ENCODE measurements at places on chromosomes 11 and 22. TPM values are rescaled to one million over a fixed set of nuclear protein-coding genes. Genes with fewer than 3 reads are reported as not detected.

GRCh38 chr11:128963744-128964325, 21.2 kb upstream of the TP53AIP1 start:
- no peaks in the 10 kb centered on the region for H3K27me3 ChIP-seq
- peaks cover 4% of the 10 kb centered on the region for H3K36me3 ChIP-seq
- H3K27ac ChIP-seq: no peak overlapping the region
- H3K4me1 ChIP-seq: peaks cover 6% of the 10 kb centered on the region
- peak; percentile 53 for DNase-seq

- peaks cover 4% of the 10 kb centered on the region for H3K4me1 ChIP-seq
- no peaks in the 10 kb centered on the region for H3K27me3 ChIP-seq
- H3K4me3 ChIP-seq: no peak overlapping the region
- no peaks in the 10 kb centered on the region for H3K36me3 ChIP-seq
These were observed 147.6 kb downstream of the MIAT start for GRCh38 chr22:26804911-26805539.

DNA sequence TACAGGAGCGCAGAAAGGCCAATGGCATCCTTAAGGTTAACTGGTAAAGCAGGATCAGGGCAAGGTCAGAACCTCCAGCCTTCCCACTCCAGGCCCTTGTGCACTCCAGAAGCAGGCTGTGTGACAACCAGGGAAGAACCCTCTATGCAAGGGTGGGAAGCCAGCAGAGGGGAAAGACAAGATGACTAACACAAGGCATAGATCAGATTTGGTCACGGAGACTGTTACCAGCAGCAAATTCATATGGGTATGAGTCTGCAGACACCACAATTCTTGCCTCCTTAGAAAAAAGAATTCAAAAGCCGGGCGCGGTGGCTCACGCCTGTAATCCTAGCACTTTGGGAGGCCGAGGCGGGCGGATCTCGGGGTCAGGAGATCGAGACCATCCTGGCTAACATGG, 39.8 kb upstream of the MTNR1B start:
- no peak overlapping the region for H3K27ac ChIP-seq
- H3K4me3 ChIP-seq: no peak overlapping the region
- no peaks in the 10 kb centered on the region for H3K4me1 ChIP-seq
- no peaks in the 10 kb centered on the region for H3K27me3 ChIP-seq
- H3K36me3 ChIP-seq: no peaks in the 10 kb centered on the region
- no peak for DNase-seq

Gene ROBO4
- 0.95 TPM for polyA plus RNA-seq

DNA sequence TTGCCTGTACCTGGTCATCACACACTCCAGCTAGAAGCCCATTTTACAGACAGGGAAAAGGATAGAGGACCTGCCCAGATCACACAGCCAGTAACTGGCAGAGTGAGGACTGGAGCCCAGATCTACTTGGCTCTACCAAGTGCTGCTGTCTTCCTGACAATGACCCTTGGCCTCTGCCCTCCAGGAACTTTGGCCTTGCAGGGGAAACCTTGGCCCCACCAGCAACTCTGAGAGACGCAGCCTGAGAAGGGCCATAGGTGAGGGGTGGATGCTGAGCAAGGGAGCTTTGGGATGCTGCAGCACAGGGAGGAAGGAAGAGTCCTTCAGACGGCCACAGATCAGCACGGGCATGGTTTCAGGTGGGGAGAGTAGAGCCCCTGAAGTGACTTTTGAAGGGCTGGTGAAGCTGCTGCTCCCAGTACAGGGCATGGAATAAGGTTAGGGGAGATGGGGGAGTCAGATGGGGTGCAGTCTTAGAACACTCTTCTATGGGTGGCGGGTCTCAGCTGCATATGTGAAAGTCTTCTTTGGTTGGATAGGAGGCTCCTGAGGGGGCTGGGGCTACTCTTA, 2.0 kb upstream of the CAPN5 start:
- no peaks in the 10 kb centered on the region for H3K36me3 ChIP-seq
- H3K27ac ChIP-seq: no peak overlapping the region
- DNase-seq: no peak
- H3K4me3 ChIP-seq: no peak overlapping the region
- peaks cover 27% of the 10 kb centered on the region for H3K4me1 ChIP-seq

Gene CELF1
- polyA plus RNA-seq: 47.5 TPM

Gene PLAAT5
- polyA plus RNA-seq: not detected

Gene CARNS1
- polyA plus RNA-seq: 0.15 TPM

DNA sequence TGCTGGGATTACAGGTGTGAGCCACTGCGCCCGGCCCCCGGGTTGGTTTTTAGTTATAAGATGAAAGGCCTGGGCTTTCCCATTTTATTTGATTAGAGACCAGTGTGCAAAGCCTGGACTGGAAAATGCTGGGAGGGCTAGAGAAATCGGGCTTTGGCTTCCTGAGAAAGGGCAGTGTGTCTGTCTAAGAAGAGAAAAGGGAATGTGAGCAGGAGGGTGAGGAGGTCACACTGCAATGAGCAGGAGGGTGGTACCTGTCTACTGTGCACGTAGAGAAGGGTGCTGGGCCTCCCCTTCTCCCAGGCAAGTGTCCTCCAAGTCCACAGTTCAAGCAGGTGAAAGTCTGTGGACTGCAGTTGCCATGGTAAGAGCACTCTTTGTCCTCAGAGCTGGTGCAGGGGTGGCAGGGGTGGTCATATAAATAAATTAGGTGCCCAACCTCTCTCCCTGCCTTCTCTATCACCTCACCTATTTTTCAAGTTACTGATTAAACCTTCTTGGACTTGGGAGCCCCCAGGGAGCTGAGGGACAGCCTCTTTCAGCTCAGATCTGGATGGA, 30.8 kb downstream of the SLC5A1 start:
- DNase-seq: no peak
- H3K4me3 ChIP-seq: no peak overlapping the region
- H3K36me3 ChIP-seq: no peaks in the 10 kb centered on the region
- no peak overlapping the region for H3K27ac ChIP-seq
- H3K27me3 ChIP-seq: peaks cover 6% of the 10 kb centered on the region

Gene NNMT
- polyA plus RNA-seq: 106 TPM

Gene SCT
- not detected for polyA plus RNA-seq

DNA sequence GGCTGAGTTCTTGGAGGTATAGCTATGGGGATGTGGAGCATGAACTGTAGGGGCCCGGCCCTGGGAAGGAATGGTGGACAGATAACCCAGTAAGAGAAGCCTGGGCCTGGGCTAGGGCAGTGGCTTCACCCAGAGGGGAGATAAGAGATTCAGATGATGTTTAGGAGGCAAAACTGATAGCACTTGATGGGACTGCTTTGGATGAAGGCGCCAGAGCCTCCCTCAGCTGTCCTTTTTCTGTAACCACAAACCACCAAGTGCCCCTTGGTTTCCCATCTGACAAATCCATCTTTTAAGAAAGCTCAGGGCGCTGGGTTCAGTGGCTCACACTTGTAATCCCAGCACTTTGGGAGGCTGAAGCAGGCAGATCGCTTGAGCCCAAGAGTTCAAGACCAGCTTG, 23.4 kb downstream of the RELT start:
- H3K27ac ChIP-seq: no peak overlapping the region
- H3K4me3 ChIP-seq: no peak overlapping the region
- no peaks in the 10 kb centered on the region for H3K4me1 ChIP-seq

GRCh38 chr22:17087498-17088131, 2.8 kb downstream of the IL17RA start:
- no peaks in the 10 kb centered on the region for H3K36me3 ChIP-seq
- H3K4me1 ChIP-seq: no peaks in the 10 kb centered on the region
- H3K27ac ChIP-seq: no peak overlapping the region
- DNase-seq: no peak
- H3K4me3 ChIP-seq: no peak overlapping the region

DNA sequence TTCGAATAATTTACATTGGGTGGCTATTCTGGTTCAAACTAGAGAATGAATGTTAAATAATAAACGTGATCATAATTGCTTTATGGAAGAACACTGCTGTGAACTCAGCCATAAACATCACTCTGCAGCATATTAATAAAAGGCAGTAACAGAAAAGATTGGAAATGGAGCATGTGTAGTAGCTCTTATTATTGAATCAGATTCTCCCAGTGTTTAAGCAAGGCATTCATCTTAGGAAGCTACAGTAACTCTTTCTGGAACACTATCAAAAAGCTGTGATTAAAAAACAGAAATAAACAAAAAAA, 34.7 kb downstream of the ELMOD1 start:
- no peak for DNase-seq
- H3K4me3 ChIP-seq: no peak overlapping the region
- H3K4me1 ChIP-seq: no peaks in the 10 kb centered on the region
- H3K27ac ChIP-seq: no peak overlapping the region
- H3K36me3 ChIP-seq: no peaks in the 10 kb centered on the region
- peaks cover 36% of the 10 kb centered on the region for H3K27me3 ChIP-seq

- H3K27me3 ChIP-seq: no peaks in the 10 kb centered on the region
- no peak overlapping the region for H3K27ac ChIP-seq
- no peak for DNase-seq
- H3K4me1 ChIP-seq: no peaks in the 10 kb centered on the region
- no peaks in the 10 kb centered on the region for H3K36me3 ChIP-seq
- H3K4me3 ChIP-seq: no peak overlapping the region
These were observed 115.7 kb upstream of the C11orf87 start for GRCh38 chr11:109306322-109306721.

GRCh38 chr11:70885281-70886231, 366.8 kb downstream of the SHANK2 start:
- H3K36me3 ChIP-seq: no peaks in the 10 kb centered on the region
- H3K27me3 ChIP-seq: no peaks in the 10 kb centered on the region
- no peak overlapping the region for H3K27ac ChIP-seq

GRCh38 chr11:105181521-105181920, 42.0 kb upstream of the CARD18 start:
- H3K36me3 ChIP-seq: no peaks in the 10 kb centered on the region
- peak overlapping the region; percentile 74 for H3K27ac ChIP-seq
- no peaks in the 10 kb centered on the region for H3K27me3 ChIP-seq
- H3K4me3 ChIP-seq: no peak overlapping the region
- no peaks in the 10 kb centered on the region for H3K4me1 ChIP-seq

Gene DAGLA
- 2.7 TPM for polyA plus RNA-seq

DNA sequence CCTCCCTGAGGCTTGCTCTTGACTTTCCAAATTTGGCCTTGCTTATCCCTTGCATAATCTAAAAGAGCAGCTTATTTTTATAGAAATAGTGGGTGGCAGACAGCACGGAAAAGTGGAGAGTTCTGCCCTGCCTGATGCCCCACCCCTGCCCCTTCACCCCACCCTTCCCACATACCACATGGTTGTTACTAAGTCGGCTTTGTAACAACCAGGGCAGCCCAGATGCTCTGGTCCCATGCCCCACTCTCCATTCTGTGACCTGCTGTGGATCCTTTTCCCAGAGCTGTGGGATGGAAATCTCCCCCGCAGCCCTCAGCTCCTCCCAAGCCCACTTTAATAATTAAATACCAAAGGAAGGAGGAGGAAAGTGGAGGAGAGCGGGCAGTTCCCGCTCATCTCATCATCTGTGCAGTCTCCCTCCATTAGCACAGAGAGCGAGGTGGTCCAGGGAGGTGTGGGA, 10.9 kb downstream of the MRGPRF start:
- peaks cover 36% of the 10 kb centered on the region for H3K4me1 ChIP-seq
- no peaks in the 10 kb centered on the region for H3K36me3 ChIP-seq
- no peak overlapping the region for H3K27ac ChIP-seq
- no peak for DNase-seq

Gene GPHA2
- not detected for polyA plus RNA-seq

DNA sequence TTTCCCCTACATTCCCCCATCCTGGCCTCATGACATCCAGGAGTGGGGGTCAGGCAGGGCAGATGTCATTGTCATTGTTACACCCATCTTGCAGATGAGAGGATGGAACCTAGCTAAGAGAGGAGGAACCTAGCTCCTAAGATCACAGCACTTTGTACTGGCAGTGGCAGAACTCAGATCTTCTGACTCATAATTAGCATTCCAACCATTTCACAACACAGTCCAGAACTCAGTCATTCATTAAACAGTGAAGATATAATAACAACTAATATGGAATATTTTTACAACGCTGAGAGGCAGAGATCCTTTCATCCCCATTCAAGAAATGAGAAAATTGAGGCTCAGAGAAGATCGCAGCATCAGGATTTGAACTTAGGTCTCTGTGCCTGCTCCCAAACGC, 127.8 kb downstream of the CHST1 start:
- H3K4me1 ChIP-seq: no peaks in the 10 kb centered on the region
- H3K27ac ChIP-seq: no peak overlapping the region
- no peaks in the 10 kb centered on the region for H3K36me3 ChIP-seq
- DNase-seq: no peak

DNA sequence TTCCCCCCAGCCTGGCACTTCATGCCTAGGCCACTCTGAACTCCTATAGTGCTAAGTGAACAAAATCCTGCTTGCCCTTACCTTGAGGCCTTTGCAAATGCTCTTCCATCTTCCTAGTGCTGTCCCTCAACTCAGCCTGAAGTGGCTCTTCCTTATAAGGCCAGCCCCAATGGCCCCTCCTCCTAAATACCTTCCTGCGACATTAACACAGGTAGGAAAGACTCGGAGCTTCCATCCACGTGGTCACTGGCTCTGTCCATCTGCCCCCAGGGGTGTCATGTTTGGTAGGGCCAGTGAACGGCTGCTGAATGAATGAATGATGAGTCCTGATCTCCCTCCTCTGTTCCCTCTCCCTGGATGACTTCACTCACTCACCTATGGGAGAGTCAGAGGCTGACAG, 4.2 kb downstream of the PDE2A start:
- no peaks in the 10 kb centered on the region for H3K36me3 ChIP-seq
- no peak for DNase-seq
- no peak overlapping the region for H3K4me3 ChIP-seq

GRCh38 chr22:26417406-26417805, 11.7 kb upstream of the ASPHD2 start:
- H3K27me3 ChIP-seq: no peaks in the 10 kb centered on the region
- H3K27ac ChIP-seq: no peak overlapping the region
- no peaks in the 10 kb centered on the region for H3K4me1 ChIP-seq
- 0 out of 2 replicates have a peak overlapping the region, but pooled peaks have one; percentile 1 for H3K4me3 ChIP-seq
- no peak for DNase-seq
- H3K36me3 ChIP-seq: no peaks in the 10 kb centered on the region

DNA sequence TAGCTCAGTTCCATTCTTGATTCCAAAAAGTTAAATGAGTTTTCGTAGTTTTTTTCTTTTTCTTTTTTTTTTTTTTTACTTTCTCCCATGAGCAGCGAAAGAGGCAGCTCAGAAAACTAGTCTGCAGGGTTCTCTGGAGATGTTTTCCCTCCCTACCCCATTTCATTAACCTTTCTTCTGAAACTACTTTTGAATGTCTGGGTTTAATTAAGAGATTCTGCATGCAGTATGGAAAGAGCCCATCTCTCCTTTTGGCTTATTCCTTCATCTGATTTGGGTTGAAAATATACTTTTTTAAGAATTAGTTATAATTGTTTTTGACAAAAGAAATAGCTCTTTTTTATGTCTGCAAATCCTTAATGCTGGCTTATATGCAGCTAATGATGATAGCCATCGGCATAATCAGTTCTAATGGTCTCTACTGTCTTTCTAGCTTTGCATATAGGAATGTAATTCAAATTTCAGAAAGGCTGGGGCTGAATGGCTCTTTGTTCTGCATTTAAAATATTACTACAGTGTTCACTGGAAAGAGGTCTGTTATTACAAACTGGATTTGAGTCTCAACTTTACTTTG, 265.3 kb downstream of the FAT3 start:
- DNase-seq: peak; percentile 9
- H3K4me1 ChIP-seq: no peaks in the 10 kb centered on the region
- no peak overlapping the region for H3K4me3 ChIP-seq
- peak overlapping the region; percentile 22 for H3K27ac ChIP-seq
- H3K36me3 ChIP-seq: no peaks in the 10 kb centered on the region
